Natural killer cell treated with Interleukin-12 subunit alpha and Interleukin-12 subunit beta and Interleukin-15 and Interleukin-18, amount 100 ng/mL, for 72 hours (primary cell): ENCODE measurements at places on chromosomes 12 and 14. TPM values are rescaled to one million over a fixed set of nuclear protein-coding genes. Genes with fewer than 3 reads are reported as not detected.

- no peak for DNase-seq
These were observed 108.5 kb upstream of the MAX start for GRCh38 chr14:65210822-65211182.

GRCh38 chr12:102364709-102365108 lies 115.7 kb downstream of the IGF1 start:
- DNase-seq, result no peak

DNA sequence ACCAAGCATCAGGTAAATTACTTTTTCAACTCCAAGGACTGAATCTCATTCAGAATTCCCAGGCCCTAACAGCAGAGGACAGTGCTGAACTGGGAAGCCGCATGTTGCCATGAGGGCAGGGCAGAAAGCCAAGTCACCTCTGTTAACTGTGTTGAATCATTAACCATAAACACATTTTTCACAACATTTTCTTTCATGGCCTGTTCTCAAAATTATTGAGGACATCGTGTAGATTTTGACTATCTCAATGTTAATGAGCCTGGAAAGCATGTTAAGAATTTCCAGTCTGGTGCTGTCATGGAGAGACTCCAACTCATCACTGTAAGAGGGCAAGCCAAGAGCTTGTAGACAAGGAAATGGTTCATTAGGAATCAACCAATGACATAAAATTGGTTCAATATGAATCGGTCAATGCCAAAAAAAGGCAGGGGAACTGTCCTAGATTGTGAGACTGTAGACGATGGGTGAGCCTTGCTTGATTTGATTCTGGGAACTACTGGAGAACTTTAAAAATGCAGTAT lies 33.7 kb downstream of the CPM start:
- no peak for DNase-seq

DNA sequence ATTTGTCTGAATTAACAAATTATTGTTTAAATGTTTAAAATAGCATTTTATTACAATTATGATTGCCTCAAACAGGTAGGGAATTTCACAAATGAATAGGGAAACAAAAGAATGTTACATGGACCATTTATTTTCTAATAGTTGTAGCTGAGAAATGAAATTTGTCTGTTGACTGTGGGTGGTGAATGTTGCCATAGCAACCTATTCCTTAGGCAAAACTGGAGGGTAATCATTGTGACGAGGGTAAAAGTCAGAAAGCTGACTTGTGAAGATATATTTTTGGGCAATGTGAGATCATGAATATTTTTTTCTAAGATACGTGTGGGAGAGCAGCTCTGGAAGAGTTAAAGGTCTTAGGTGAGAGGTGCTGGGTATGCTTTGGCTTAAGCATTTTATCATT lies 24.2 kb upstream of the CLEC14A start:
- DNase-seq, result no peak

DNA sequence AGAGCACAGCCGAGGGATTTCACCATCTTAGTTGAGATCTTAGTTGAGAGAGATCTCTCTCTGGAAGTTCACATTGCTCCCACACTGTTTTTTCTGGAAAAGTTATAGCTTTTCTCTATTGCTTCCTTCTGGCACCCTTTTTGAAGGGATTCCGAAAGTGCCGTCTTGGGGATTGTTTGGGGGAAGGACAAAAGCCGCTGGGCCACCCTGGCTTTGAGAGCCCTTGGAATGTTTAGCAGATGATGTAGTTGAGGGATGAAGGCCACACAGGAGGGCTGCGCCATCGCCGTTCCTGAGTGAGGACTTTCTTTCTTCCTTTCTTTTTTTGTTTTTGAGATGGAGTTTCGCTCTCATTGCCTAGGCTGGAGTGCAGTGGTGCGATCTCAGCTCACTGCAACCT lies 17.7 kb downstream of the PLEKHG3 start:
- peak; percentile 41 for DNase-seq

- DNase-seq, result no peak
These were observed 1206.0 kb upstream of the TMEM132C start for GRCh38 chr12:127060933-127061332.

- DNase-seq, result no peak
These were observed 49.1 kb downstream of the TMEM132C start for GRCh38 chr12:128316078-128316477.

Gene TRHDE
- 0.02 TPM for total RNA-seq

Gene LUM
- not detected for total RNA-seq

Gene KRT73
- total RNA-seq, result 0.52 TPM
